Stimulated activated CD8-positive, alpha-beta memory T cell treated with anti-CD3 and anti-CD28 coated beads, Interleukin-12 subunit alpha, Interleukin-12 subunit beta, amount 100 ng/mL, for 1 hour (primary cell): ENCODE measurements at places on chromosomes 7 and 10.

DNA sequence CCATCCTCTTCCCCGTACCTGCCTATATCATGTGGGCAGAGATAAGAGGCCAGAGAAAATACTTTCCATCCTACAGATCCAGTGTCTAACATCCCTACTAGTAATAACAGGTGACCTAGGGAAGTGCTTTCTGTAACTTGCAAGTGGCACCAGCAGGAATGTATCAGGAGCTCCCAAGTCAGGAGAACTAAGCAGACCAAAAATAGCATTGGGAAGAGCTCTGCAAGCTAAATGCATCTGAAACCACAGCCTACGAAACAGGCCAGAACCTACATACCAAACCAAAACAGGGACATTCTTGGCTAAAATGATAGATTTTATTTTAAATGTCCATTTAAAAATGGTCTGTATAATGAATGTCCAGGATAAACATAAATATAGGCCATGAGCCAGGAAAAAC lies 680.8 kb downstream of the PHTF2 start:
- no peak for DNase-seq

DNA sequence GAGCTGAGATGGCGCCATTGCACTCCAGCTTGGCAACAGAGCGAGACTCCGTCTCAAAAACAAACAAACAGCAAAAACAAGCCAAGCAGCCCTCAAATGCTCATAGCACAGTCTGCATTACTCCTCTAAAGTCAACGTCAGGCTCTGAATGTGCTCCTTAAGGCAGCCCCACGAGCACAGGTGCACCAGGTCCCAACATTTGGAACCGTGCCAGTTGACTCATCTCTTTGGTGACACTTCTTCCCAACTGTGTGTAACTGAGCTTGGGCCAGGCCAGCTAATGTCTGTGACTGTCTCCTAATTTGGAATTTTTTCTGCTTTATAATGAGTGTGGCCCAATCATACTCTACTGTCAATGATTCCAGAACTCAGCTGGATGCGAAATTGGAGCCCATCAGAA lies 66.3 kb upstream of the EFCAB10 start:
- DNase-seq, result no peak

- no peak for DNase-seq
Observed at GRCh38 chr10:24170199-24170598, 38.7 kb upstream of the KIAA1217 start.

- DNase-seq, result no peak
Observed at GRCh38 chr7:960269-960871, 5.9 kb upstream of the ADAP1 start.
